SJSA1 (cell line): ENCODE measurements at places on chromosomes 13 and 19.

GRCh38 chr13:107461751-107462150 lies 753.6 kb downstream of the LIG4 start:
- no peak for DNase-seq

DNA sequence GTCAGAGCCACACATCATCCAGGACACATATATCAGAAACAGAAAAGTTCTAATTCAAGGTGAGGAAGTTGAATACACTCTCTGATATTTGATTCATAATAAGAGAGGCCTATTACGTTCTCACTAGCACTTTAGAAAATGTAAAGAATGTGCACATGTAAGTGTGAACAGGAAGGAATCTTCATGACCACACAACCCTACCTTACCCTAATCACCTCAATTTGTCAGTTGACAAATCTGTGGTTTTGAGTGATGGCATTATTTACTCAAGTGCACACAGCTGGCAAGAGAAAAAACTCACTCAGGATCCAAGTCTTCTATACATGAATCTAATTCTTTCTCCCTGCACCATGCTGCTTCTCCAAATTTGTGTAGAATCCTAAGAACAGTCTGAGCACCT lies 445.8 kb downstream of the SUCLA2 start:
- DNase-seq = no peak

DNA sequence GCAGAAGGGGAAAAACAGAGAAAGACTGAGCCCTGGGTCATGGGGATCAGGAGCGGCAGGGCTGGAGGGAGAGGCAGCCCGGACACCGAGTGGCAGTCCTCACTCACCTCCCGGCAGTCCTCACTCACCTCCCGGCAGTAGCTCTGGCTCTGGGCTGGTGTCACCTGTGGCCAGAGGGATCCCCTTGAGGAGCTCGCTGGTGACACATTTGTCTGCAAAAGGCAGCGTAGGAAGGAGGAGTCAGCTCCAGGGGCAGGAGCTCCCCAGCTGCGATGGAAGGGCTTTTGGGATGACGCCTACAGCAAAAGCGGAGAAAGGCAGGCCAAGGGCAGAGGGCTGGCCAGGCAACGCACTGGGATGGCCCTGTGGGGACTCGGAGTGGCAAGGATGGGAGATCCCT lies 739 bp downstream of the EIF3G start:
- DNase-seq = peak; percentile 48

DNA sequence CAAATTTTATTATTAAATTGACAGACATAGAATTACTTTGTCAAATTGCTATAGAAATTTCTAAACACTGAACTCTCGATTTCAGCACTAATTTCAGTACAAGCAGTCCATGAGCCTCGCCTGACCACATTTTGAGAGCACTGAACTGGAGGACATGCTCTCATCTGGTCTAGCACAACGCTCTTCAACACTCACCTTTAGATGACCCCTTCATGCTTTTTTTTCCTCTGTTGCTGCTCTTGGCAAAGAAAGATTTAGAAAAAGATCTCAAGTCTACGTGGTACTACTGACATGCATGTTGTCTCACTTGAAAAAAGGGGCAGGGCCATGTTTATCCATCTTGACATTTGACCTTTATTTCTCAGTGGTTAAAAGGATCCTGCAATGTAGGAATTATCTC lies 981.5 kb downstream of the DIAPH3 start:
- no peak for DNase-seq

- DNase-seq = no peak
Observed at GRCh38 chr19:18875726-18876125, 20.2 kb downstream of the CERS1 start.

DNA sequence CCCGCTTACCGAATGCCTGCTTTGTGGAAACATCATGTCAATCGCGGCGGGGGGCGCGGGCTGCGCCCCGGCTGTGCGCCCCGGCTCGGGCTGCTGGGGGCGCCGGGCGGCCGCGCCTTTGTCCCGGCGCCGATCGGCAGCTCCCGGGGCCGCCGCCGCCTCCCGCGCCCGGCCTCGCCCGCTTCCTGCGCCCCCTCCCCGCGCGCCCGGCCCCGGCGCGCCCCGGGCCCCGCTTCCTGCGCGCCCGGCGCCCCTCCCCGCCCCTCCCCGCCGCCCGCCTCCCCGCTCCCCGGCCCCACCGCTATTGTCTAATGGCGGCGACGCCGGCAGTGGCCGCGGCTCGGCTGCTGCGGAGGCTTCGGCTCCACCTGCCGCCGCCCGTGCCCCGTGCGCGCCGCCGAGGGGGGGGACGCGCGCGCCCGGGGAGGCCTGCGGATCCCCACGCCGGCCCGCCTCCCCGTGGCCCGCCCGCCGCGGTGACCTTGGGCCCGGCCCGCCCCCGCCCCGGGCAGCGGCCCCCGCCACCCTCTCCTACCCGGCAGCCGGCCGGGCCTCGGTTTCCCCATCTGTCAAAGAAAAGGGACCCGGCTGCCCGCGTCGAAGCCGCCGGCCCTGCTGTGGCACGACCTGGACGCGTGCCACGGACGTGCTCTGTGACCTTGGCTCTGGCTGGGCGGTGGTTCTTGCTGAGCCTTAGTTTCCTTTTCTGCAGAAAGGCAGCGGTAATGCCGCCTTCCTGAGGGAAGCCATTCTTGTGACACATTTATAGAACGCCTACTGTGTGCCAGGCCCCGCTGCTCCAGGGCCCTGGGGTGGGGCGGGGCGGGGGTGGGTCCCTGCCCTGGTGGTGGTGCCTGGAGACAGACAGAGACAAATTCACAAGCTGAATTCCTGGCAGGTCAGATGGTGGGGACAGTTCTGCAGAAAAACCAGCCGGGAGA lies at the start of gene TLE5:
Gene TLE5, minus strand, starts transcription at position 331 of the 941 bp plus-strand sequence. Its CDS starts 295 bp downstream, at position 36.
- peak; percentile 39 for DNase-seq

- DNase-seq = no peak
Observed at GRCh38 chr13:48333976-48334375, 30.4 kb downstream of the RB1 start.

DNA sequence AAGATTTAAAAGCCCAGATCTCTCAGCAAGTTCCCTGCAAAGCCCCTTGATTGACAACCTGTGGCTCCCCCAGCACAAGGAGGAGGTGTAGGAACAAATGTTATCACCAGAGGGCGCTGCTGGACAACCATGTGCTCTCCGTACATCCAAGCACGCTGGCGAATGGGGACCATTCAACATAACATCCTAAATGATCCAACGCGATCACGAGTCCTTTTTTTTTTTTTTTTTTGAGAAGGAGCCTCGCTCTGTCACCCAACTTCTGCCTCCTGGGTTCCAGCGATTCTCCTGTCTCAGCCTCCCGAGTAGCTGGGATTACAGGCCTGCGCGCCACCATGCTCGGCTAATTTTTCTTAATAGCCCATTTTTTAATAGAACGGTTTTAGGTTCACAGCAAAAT lies 52.0 kb downstream of the NWD1 start:
- DNase-seq = peak; percentile 66

- no peak for DNase-seq
Observed at GRCh38 chr13:35964863-35965180, 166.4 kb downstream of the DCLK1 start.

DNA sequence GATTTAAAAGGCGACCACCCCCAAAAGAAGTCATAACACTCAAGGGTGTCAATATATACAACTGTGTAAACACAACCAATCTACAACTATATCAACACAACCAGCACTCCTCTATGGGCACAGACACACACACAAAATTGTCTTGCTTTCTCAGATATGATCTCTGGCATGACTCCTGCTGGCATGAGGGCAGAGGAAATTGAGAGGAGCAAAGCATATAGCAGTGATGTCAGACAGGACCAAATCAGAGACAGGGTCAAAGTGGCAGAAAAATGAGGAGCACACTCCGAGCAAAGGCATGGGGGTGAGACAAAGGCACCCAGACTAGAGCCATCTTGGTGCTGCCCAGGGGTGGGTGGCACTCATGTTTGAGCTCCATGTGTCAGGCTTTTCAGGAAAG lies 9.6 kb downstream of the IRGQ start:
- DNase-seq = no peak

- DNase-seq = no peak
Observed at GRCh38 chr13:20981370-20982095, 79.0 kb upstream of the XPO4 start.
